ENCODE measurements at places on chromosomes 11 and 22.

GRCh38 chr11:126163074-126163700 lies 48.3 kb downstream of the RPUSD4 start:
- DNase-seq = no peak

- no peak for DNase-seq
Measured at GRCh38 chr11:19429108-19429760, 188.5 kb upstream of the E2F8 start.

- DNase-seq = no peak
Measured at GRCh38 chr11:1565173-1565903, 6.7 kb downstream of the DUSP8 start.

GRCh38 chr11:127143251-127143650 lies 142.7 kb upstream of the KIRREL3 start:
- no peak for DNase-seq

DNA sequence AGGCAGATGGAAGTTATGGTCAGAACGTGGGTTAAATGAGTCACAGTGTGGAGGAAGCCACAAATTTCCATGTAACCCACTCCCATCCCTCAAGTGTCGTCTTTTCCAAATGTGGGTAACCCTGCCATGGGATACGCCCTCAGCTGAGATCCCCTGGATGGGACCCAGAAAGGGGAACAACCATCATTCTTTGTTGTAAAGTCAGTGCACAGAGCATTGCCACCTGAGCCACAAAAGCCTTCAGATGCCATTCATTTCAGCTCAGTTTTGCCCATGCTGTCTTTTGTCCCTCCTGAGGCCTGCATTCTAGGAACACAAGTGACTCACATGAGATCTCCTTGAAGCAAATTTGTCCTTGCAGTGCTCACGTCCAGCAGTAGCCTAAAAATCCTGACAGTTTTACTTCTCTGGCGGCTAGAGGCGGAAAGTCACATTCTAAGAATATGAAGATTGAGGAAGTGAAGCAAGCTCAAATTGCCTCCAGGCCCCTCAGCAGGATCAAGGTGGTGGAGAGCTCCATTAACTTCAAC lies 30.6 kb downstream of the MMP13 start:
- DNase-seq = no peak

DNA sequence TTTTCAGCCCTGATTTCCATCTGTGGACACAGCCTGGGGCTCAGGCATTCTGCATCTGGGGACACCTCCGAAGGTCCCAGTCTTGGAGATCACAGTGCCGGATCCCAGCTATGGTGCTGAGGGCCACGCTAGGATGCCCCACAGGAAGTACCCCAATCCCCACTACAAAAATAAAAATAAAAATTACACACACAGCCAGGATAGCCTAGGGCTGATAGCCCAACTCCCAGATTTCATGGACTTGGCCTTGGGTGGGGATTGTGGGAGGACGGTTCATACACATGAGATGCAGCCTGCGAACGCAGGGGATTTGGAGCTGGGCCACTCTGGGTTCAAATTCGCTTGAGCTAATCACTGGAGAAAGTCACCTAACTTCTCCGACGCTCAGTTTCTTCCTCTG lies 237.7 kb downstream of the BUD13 start:
- no peak for DNase-seq

DNA sequence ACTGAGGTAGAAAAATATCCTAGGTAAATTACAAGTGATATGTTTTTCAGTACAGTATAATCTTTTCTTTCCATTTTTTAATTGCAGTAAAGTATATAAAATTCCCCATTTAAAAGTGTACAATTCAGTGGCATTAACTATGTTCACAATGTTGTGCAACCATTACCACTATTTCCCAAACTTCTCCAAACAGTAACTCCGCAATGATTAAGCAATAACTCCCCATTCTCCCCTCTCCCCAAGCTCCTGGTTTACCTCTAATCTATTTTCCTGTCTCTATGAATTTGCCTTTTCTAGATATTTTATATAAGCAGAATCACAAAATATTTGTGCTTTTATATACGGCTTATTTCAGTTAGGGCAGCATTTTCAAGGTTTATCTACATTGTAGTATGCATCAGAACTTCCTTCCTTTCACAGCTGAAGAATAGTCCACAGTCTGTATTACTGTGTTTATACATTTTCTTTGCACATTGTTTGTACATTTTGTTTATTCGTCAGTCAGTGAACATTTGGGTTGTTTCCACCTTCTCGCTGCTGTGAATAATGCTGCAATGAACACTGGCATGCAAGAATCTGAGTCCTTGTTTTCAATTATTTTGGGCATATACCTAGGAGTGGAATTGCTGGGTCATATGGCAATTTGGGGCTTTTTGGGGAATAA lies 110.7 kb downstream of the RPL27A start:
- no peak for DNase-seq

- no peak for DNase-seq
Measured at GRCh38 chr22:18033204-18033998, 9.0 kb upstream of the MICAL3 start.

DNA sequence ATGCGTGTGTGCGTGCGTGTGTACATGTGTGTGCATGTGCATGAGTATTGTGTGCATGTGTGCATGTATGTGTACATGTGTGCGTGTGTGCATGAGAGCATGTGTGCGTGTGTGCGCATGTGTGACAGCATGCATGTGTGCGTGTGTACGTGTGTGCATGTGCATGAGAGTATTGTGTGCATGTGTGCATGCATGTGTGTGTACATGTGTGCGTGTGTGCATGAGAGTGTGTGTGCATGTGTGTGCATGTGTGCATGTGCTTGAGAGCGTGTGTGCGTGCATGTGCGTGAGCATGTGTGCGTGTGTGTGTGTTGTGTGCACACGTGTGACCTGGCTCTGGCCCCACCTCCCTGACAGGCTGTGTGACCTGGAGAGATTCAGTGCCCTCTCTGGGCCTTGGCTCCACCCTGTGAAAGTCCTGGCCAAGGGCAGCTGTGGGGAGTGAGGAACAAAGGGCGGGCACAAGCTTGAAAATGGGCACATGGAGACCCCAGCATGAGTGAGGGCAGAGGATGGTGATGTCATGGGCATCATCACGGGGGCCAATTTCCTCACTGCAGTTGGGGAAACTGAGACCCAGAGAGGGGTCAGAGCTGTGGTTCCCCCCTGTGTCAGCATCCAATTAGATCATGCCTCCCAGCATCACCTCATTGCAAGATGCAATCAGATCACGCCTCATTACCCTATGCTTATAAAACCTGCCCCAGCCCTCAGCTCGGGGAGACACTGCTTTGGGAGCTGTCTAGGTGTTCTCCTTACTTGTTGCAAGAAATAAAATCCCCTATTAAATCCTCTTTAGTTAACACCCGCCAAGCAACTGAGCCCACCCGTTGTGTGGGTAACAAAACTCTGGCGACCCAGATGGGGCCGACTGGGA lies 658 bp downstream of the ACY3 start:
- no peak for DNase-seq

DNA sequence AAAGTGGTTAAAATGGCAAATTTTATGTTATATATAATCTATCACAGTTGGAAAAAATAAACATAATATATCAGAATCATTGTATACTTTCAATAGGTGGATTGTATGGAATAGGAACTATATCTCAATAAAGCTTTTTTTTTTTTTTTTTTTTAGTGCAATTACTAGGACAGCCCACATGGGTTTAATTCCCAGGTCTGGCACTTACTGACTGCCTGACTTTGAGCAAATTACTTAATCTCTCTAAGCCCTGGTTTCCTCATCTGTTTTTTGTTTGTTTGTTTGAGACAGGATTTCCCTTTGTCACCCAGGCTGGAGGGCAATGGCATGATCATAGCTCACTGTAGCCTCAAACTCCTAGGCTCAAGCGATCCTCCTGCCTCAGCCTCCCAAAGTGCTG lies 26.1 kb upstream of the BAIAP2L2 start:
- DNase-seq = no peak

- no peak for DNase-seq
Measured at GRCh38 chr22:49544286-49544685, 283.4 kb downstream of the BRD1 start.

- DNase-seq = no peak
Measured at GRCh38 chr11:99693941-99694492, 673.3 kb downstream of the CNTN5 start.

- DNase-seq = no peak
Measured at GRCh38 chr22:50581950-50582492, 628 bp downstream of the CHKB start.

DNA sequence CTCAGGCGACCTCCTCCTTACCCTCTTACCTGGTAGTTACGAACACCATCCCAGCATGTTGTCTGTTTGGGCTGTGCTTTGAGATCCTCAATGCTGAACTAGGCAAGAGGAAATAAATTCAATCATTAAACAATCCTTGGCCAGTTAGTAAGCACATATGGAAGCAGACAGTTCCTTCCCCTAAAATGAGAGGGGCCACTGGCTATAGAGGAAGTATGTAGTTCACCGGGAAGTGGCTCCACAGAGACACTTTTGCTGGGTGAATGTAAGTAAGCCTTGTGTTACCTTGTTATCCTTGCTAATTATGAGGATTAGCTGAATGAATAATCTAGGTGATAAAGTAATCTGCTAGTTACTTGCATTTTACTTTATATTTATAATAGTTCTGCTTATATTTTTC lies 2.9 kb downstream of the THYN1 start:
- DNase-seq = no peak

DNA sequence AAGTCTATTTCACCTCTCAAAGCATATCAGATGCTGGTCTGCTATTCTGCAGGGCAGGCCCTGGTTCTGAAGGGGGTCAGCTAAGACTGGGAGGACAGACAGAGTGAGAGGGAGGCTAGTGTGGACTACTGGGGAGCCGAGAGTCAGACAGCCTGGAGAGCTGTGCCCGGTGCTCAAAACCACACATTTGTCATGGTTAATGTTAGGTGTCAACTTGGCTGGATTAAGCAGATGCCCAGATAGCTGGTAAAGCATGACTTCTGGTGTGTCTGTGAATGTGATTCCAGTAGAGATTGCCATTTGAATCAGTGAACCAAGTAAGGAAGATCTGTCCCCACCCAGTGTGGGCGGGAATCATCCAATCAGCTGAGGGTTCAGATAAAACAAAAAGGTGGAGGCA lies 102.6 kb downstream of the SNX19 start:
- no peak for DNase-seq

DNA sequence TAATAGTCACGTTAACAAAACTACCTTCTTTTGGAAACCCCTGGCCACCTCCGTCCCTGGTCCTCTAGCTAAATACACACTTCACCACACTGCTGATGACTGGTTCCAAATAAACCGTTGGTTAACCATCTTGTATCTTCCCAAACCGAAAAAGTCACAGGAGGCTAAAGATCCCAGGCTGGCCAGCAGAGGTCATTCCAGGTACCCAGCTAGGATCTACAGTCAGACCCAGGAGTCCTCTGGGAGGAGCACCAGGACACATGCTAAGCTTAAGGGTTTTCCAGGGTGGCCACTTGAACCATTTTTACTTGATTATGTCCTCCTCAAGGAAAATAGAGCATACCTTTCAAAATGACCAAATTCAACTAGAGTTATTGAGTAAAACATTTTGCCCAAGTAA lies 103.2 kb downstream of the ETS1 start:
- no peak for DNase-seq

DNA sequence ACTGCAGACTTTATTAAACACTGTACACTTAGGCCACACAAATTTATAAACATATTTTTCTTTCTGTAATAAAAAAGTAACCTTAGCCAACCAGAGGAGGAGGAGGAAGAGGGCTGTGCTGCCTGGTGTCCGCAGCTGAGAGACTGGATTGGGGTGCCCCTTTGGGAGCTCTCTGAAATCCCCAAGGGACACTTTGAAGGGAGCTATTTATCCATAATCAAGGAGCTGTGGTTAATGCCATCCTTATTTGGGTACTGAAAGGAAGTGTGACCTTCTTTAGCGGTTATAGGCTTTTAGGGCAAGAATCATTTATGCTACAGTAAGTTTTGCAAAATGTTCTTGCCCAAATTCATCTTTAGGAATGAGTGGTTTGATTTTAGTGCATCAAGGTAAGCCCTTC lies 125.8 kb downstream of the RASSF10 start:
- no peak for DNase-seq

GRCh38 chr11:120569861-120570260 lies 58.3 kb downstream of the GRIK4 start:
- no peak for DNase-seq

DNA sequence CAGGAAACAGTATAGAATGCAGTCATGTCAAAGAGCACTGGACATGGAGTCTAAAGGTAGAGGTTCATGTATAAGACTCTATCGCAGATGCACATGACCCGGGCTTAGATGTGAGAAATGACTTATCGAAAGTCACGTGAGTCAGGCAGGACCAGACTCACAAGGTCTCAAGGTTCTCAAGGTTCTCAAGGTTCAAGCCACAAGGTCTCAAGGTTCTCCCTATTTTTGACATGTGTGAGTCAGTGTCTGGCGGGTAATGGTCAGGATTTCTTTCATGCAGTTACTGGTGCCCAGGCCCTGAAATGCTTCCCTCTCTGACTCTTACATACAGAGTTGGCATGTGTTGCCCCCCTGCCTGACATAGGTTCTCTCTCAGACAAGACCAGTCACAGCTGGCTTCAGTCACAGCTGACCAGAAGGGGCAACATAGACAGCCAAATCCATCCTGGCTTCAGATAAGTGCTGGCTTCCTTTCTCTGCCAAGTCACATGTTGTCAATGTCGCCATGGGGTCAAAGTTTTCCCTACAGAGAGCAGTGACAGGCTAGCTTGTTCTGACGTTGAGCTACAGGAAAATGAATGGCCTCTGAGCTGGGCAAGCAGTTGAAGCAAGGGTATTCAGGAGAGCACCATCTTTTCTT lies 10.1 kb downstream of the CSRP3 start:
- DNase-seq = no peak

GRCh38 chr22:18058371-18059093 lies 19.3 kb upstream of the PEX26 start:
- no peak for DNase-seq

DNA sequence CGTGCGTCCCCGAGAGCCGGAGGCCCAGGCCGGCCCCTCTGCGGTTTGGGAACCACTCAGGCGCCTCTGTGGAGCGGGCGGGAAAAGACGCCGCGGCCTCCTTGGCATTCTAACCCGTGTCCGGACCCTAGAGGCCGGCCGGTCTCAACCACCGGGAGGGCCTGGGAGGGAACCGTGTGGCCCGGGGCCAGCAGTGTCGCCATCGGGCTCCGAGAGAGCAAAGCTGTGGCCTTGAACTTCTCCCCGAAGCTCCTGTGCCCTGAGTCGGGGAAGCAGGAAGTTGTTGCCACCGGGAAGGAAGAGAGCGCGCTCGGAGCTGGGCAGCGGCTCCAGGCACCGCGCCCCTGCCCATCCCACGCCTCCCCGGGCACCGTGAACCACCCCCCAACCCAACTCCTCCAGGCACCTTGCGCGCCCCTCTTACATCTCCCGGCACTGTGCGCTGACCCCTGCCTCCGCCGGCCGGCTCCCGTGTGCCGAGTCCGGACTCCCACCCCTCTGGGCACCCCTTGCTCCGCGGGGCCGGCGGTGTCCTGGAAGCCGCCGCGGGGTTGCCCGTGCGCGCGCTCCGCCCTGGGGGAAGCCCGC lies 80.0 kb upstream of the PPARA start:
- DNase-seq = no peak

All from NCI-H2081 (cell line).